ENCODE measurements at places on chromosomes 6 and 20.

- DNase-seq: no peak
Observed at GRCh38 chr20:31691646-31692275, 30.9 kb downstream of the BCL2L1 start.

GRCh38 chr20:62994869-62995281 lies 11.9 kb downstream of the BHLHE23 start:
- no peak for DNase-seq

DNA sequence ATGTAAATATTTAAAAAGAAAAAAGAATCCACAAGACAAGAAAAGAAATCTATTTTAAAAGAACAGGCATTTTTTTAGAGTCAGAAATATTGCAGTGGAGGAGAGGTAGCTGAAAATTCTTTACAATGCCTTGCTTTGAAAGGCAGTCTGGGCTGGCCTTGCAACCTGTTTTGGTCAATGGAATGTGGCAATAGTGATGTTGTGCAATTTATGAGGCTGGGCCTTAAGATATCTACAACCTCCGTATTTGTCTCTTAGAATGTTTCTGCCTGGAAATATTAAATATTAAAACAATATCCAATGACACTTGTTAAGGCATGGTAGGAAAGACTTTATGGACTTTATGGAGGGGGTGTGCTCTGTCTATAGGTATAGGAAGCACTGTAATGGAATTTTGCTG lies 14.8 kb upstream of the SCGN start:
- no peak for DNase-seq

GRCh38 chr6:126535138-126535537 lies 195.2 kb downstream of the CENPW start:
- no peak for DNase-seq

DNA sequence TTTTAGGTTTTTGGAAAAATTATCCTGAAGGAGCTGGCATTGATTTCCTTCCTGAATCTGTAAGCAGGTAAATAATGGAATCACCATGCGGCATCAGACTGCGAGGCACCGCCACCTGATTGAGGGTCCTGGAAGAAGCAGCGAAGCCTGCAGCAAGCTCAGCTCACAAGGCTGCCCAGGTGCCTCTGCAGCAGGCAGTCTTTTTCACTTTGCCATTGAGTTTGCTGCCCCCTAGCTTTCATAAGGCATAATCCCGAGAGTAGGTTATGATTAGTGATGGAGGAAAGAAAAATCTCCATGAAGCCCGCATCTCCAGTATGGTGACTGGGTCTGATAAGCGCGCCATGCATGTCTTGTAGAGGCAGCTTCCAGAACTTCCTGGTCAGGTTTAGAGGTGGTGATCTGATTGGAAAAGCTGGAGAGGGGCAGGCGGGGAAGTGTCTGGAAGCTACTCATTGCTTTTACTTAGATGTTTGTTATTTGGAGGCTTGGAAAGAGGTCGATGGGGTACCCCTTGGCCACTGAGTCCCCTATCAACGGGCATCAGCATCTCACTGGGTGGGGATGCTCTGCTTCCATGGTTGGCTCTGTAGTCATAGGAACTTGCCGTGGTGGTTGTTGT lies 26.7 kb downstream of the IYD start:
- DNase-seq: no peak

DNA sequence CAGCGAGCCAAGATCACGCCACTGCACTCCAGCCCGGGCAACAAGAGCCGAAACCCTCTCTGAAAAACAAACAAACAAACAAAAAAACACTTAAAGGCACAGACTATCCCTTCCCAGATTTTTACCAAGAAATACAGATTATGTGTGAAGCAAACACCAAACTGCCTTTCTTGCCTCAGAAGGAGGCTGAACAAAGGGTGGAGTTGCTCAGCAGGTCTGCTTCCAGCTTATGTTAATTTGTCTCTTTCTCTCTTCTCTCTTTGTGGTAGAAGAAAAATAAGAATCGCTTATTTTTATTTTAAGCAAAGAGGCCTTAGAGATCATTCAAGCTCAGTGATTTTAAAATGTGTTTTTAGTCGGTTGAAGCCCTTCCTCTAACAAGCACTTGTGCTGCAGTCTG lies 14.2 kb downstream of the TUBB2A start:
- no peak for DNase-seq

All from activated T-helper 1 cell treated with anti-CD3 and anti-CD28 coated beads, Interleukin-2, amount 50 U/mL, for 16 hours (primary cell).